Dermis microvascular lymphatic vessel endothelial cell (primary cell): ENCODE measurements at places on chromosomes 11 and 22. TPM values are rescaled to one million over a fixed set of nuclear protein-coding genes. Genes with fewer than 3 reads are reported as not detected.

Gene C11orf97
- total RNA-seq, result not detected in 2 replicates

Gene FOLR3
- total RNA-seq, result not detected in 2 replicates

Gene SYT12
- total RNA-seq, result under 0.01 TPM in 2 replicates

Gene TCN1
- not detected in 2 replicates for total RNA-seq

Gene NAV2
- 3.2 and 3.9 TPM in 2 replicates for total RNA-seq

Gene SLC15A3
- total RNA-seq, result 5.3 and 6.3 TPM in 2 replicates

Gene OAF
- 21.7 and 27.4 TPM in 2 replicates for total RNA-seq

Gene DGCR6
- total RNA-seq, result 0.25 and 0.51 TPM in 2 replicates

Gene LGALS12
- total RNA-seq, result not detected in 2 replicates

Gene MYO7A
- total RNA-seq, result 8.3 and 15.4 TPM in 2 replicates

Gene TBX10
- not detected in 2 replicates for total RNA-seq

Gene CCDC34
- 1.8 and 2.6 TPM in 2 replicates for total RNA-seq

Gene ACRV1
- 0.13 TPM in 1 of 2 replicates, not detected in the other for total RNA-seq

Gene ANO5
- total RNA-seq, result under 0.01 and 0.25 TPM in 2 replicates

Gene STK33
- total RNA-seq, result 0.25 and 0.64 TPM in 2 replicates

Gene LDHAL6A
- not detected in 2 replicates for total RNA-seq

Gene PRRG4
- total RNA-seq, result 0.64 and 1.9 TPM in 2 replicates

Gene GAL3ST1
- total RNA-seq, result 0.13 TPM in 1 of 2 replicates, not detected in the other

Gene KRTAP5-4
- total RNA-seq, result not detected in 2 replicates

Gene FREY1
- total RNA-seq, result 0.51 and 0.64 TPM in 2 replicates

Gene CRYBB2
- not detected in 2 replicates for total RNA-seq

Gene LSP1
- under 0.01 TPM in 2 replicates for total RNA-seq

Gene OR52H1
- total RNA-seq, result 0.13 TPM in 2 replicates

Gene CASP5
- total RNA-seq, result not detected in 2 replicates

Gene CNIH2
- 0.25 TPM in 1 of 2 replicates, not detected in the other for total RNA-seq

Gene TEX12
- total RNA-seq, result not detected in 2 replicates

Gene PTPN5
- total RNA-seq, result not detected in 2 replicates

Gene CASP12
- 6.5 and 7.0 TPM in 2 replicates for total RNA-seq

Gene TNNT3
- total RNA-seq, result not detected in 2 replicates

Gene USP35
- total RNA-seq, result 4.0 and 5.9 TPM in 2 replicates

Gene GRK2
- total RNA-seq, result 25.9 and 37.7 TPM in 2 replicates

Gene F2
- total RNA-seq, result not detected in 2 replicates
